ENCODE measurements at places on chromosomes 3 and 15. TPM values are rescaled to one million over a fixed set of nuclear protein-coding genes. Genes with fewer than 3 reads are reported as not detected.
A peak's percentile ranks its signal among the peaks of the same experiment; 100 is the strongest.

The DPPA2 gene
- total RNA-seq: not detected

The PCOLCE2 gene
- total RNA-seq: not detected

The IL5RA gene
- total RNA-seq: not detected

The SERPINI2 gene
- not detected for total RNA-seq

DNA sequence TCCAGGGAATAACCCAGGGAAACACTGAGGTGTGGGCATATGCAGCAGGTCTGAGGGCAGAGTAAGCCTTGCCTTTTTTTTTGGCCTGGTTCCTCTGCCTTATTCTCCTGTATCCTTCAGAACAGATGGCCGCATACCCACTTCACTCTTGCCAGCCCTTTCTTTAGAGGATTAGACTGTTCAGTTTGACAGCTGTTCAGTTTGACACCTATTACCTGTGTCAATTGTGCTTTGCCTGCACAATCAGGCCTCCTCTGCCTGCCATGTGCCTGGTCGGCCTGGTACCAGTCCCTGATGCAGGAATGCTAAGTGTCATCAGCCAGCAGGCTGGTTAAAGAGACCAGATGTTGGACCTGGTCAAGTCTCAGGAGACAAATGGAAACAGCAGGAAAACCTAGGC, 22.3 kb downstream of the TM6SF1 start:
- DNase-seq: no peak

GRCh38 chr15:66850996-66851310, 148.9 kb downstream of the SMAD6 start:
- no peak for DNase-seq

DNA sequence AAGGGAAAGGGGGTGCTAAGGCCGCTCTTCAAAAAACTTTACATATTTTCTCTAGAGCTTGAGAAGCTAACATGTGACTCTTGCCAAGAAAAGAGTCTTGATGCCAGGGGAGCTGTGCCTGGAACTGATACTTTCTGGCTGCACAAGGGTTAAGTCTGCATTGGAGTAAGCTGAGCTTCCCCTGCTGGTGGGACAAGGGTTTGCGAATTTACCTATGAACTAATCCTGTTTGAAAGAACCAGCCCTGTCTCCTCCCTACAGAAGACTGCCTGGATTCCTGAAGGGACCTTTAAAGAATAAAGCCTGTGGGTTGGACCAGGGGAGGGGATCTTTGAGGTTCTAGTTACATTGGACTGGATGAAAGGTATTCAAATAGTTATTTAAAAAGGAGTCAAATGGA, 58.3 kb upstream of the EPHA3 start:
- DNase-seq: no peak

DNA sequence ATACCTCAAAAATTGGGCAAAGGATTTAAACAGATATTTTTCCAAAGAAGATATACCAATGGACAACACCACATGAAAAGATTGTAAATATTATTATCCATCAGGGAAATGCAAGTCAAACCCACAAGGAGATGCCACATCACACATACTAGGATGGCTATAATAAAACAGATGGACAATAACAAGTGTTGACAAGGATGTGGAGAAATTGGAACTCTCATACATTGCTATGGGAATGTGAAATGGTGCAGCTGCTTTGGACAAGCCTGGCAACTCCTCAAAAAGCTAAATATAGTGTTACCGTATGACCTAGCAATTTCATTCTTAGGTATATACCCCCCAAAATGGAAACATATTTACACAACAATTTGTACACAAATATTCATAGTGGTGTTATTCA, 59.3 kb downstream of the PPCDC start:
- no peak for DNase-seq

- no peak for DNase-seq
Observed at GRCh38 chr3:188974856-188975599, 196.7 kb upstream of the TPRG1 start.

GRCh38 chr15:76503121-76503520, 166.5 kb downstream of the ISL2 start:
- no peak for DNase-seq

DNA sequence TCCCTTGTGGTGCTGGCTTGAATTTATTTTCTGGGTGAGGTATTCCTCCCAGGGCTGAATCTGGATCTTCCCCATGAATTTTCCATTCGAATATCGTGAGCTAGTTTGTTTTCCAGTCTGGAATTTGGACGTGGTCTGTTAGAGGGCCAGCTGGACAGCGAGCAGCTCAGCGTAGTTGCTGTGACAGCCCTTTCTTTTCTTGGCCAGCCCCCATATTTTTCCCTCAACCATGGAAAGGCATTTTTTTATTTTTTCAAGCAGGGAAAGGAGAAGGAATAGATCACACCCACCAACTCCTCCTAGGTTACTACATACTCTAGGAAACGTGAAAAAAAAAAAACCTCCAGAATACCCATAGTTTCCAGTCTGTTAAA, 152.0 kb downstream of the KLHL25 start:
- DNase-seq: peak; percentile 73

DNA sequence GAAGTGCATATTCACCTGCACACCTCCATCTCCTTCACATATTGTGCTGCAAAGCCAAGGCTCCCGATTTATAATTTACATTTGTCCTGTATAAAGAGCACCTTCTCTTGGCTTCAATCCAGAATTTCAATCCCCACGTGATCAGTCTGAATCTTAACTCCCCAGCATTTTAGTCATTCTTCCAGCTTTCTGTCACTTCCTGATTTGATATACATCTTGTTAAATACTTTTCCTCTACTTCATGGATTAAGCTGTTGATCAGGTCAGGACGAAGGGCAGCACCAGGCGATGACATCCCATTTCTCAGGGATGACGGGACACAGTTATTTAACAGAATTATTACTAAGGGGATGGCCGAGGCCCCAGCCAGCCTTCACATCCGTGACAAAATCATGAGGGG, 212.5 kb downstream of the EPHB1 start:
- no peak for DNase-seq

DNA sequence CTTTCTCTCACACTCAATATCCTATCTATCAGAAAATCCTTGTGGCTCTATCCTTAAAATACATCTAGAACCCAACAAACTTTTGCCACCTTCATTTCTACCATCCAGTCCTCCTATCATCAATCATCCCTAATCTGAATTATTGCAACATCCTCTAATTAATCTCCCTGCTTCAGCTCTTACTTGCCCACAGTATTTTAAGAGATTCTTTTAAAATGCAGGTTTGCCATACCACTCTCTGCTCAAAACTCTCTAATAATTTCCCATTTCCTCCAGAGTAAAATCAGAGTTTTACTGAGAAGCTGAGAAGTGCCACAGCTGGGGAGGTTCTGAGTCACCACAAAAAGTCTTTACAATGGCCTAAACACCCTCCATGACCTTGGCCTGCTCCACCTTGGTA, 234.3 kb upstream of the ZPLD1 start:
- DNase-seq: no peak

DNA sequence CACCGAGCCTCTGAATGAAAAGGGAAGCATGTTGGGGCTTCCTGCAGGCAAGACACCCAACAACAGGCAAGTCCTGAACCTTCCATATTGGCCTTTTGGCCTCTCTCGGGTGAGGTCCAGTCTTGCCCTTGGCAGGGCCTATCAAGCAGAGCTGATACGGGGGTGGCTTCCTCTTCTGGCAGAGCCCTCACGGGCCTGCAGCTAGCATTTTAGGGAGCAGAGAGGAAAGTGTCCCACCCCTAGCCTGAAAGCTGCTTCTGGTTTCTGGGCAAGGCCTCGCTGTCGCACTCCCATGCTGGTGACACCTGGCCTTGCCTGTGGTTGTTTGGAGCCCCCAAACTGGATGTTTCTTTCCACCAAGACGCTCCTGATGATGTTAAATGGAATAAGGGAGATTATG, 31.8 kb upstream of the CTSH start:
- no peak for DNase-seq

GRCh38 chr3:130800829-130801228, 54.2 kb upstream of the PIK3R4 start:
- no peak for DNase-seq
